ENCODE measurements at places on chromosomes 7 and 10. TPM values are rescaled to one million over a fixed set of nuclear protein-coding genes. Genes with fewer than 3 reads are reported as not detected.
A peak's percentile ranks its signal among the peaks of the same experiment; 100 is the strongest.

GRCh38 chr7:140541513-140542227 lies 62.4 kb upstream of the MKRN1 start:
- DNase-seq: peak; percentile 63

The NODAL gene
- total RNA-seq: not detected

DNA sequence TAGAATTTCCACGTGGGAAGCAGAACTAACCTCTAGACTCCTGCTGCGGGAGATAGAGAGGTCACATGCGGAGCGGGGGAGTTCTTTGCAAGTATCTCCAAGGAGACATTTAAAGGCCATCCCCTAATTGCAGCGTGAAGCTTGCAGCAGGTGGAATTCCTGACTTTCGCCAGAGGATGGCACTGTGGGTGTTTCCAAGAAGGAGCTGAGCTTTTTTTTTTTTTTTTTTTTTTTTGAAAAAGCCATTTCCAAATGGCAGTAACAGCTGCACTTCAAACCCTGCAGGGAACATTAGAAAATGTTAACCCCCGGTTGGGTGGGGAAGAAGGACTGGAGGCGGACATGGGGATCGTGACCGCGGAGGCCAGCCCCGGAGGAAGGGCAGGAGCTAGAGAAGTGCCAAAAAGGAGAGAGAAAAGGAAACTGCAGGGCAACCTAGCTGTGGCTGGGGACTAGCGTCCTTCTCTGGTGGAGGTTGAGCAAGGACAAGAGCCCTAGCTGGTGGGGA lies 487.7 kb downstream of the TYW1 start:
- DNase-seq: peak; percentile 61

- DNase-seq: no peak
Measured at GRCh38 chr10:110208614-110209453, 1.4 kb downstream of the MXI1 start.

GRCh38 chr10:69088801-69089501 lies 1.0 kb downstream of the SRGN start:
- no peak for DNase-seq

- no peak for DNase-seq
Measured at GRCh38 chr10:10938676-10939075, 79.0 kb upstream of the CELF2 start.

DNA sequence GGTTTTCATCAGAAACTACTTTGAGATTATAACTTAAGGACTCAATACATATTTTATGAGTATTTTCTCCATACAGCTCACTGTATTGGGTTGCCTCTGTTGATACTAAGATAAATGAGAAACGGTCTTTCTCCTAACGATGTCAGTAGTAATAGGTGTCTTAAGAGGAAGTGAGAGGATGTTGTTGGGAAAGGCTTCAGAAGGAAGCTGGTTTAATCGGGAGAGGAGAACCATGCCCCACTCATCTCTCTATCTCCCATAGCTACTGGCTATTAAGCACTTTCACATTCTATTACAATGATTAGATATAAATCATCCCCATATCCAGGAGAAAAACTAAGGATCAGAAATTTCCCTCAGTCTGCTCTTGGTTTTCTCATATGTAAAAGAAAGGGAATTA lies 2.0 kb downstream of the CLEC5A start:
- DNase-seq: no peak

The OR2A1 gene
- not detected for total RNA-seq

GRCh38 chr10:43252166-43252782 lies 14.6 kb downstream of the RASGEF1A start:
- DNase-seq: peak; percentile 39

All from ureter (tissue), 1 donor.